ENCODE measurements at places on chromosomes 12 and 14. TPM values are rescaled to one million over a fixed set of nuclear protein-coding genes. Genes with fewer than 3 reads are reported as not detected.

Gene OGFOD2
- total RNA-seq, result 17.4 TPM

Gene MRPL42
- total RNA-seq, result 39.4 TPM

Gene CLEC2A
- not detected for total RNA-seq

GRCh38 chr14:105378199-105378598, 20.1 kb upstream of the TEX22 start:
- peaks cover 15% of the 10 kb centered on the region for H3K36me3 ChIP-seq
- DNase-seq, result no peak
- no peak overlapping the region for H3K27ac ChIP-seq
- H3K4me1 ChIP-seq, result peaks cover 10% of the 10 kb centered on the region

GRCh38 chr14:73745571-73746519, 31.7 kb upstream of the PNMA1 start:
- no peak overlapping the region for H3K4me3 ChIP-seq
- H3K36me3 ChIP-seq, result no peaks in the 10 kb centered on the region
- DNase-seq, result no peak
- peaks cover 71% of the 10 kb centered on the region for H3K4me1 ChIP-seq
- peak overlapping the region; percentile 86 for H3K27ac ChIP-seq

GRCh38 chr12:95857799-95858198, 953 bp upstream of the SNRPF start:
- peaks cover 13% of the 10 kb centered on the region for H3K4me1 ChIP-seq
- peaks cover 3% of the 10 kb centered on the region for H3K27me3 ChIP-seq
- H3K36me3 ChIP-seq, result peaks cover 16% of the 10 kb centered on the region
- no peak for DNase-seq
- H3K27ac ChIP-seq, result no peak overlapping the region
- H3K4me3 ChIP-seq, result no peak overlapping the region

GRCh38 chr12:10293570-10294227, 14.0 kb upstream of the KLRD1 start:
- DNase-seq, result no peak
- H3K4me1 ChIP-seq, result peaks cover 8% of the 10 kb centered on the region
- no peaks in the 10 kb centered on the region for H3K27me3 ChIP-seq

DNA sequence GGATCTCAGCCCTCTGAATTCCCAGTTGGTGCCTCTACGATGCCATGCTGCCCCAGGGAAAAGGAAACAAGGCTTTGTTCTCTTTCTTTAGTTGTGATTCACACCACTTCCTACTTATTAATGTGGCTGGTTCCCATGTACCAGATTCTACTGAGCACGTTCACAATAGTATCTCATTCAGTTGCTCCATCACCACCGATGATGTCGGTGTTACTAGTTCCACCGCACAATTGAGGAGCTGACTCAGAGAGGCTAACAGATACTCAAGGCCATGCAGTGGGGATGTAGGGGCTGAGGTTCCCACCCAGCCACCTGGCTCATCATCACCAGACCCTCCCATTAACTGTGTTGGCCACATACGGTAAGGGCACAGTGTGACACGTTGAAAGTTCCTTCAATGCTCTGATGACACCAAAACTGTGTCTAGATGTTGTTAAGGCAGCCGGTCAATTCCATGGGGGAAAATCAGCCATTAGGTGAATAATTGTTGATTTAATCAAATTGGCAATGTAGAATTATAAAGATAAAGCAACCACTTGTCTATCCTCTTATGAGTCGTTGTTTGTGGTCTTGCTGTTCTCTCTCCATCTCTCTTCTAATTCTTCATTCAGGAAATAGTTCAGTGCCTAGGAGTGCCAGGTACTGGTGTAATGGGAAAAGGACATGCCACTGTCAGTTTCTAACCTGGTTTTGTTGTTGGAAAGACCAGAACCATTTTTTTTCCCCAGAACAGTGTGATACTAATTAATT, 244.2 kb upstream of the CRY1 start:
- H3K4me1 ChIP-seq, result peaks cover 9% of the 10 kb centered on the region
- no peak for DNase-seq
- no peak overlapping the region for H3K4me3 ChIP-seq
- no peaks in the 10 kb centered on the region for H3K27me3 ChIP-seq
- no peak overlapping the region for H3K27ac ChIP-seq

- H3K4me1 ChIP-seq, result no peaks in the 10 kb centered on the region
- no peaks in the 10 kb centered on the region for H3K27me3 ChIP-seq
- no peak for DNase-seq
- H3K36me3 ChIP-seq, result no peaks in the 10 kb centered on the region
Observed at GRCh38 chr12:108670066-108670631, 36.5 kb upstream of the SELPLG start.

- no peak overlapping the region for H3K4me3 ChIP-seq
- H3K27me3 ChIP-seq, result no peaks in the 10 kb centered on the region
- no peak for DNase-seq
- H3K36me3 ChIP-seq, result no peaks in the 10 kb centered on the region
- H3K27ac ChIP-seq, result no peak overlapping the region
Observed at GRCh38 chr14:33726685-33727084, 224.2 kb downstream of the EGLN3 start.

DNA sequence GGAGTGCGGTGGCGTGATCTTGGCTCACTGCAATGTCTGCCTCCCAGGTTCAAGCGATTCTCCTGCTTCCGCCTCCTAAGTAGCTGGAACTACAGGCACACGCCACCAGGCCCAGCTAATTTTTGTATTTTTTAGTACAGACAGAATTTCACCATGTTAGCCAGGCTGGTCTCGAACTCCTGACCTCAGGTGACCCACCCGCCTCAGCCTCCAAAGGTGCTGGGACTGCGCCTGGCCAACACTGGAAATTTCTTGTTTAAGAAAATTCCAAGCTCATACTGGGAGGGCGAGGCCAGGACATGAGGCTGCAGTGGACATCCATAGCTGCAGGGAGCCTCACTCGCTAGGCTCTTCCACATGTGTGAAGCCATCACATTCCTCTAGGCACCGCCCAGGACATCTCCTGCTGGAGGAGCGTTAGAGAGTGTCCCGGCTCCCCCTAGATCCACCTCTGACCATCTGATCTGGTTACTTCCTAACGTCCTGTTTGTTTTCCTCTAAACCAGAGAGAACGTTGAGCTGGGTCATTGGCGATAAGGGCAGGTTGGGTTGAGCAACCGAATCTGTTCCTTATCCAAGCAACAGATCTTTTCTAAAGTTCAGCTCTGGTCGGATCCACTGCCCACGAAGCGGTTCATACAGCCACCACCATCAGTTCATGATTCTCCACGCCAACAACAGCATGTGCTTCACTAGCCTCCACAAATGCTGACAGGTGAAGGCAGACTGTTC, 108.2 kb upstream of the MED13L start:
- H3K27ac ChIP-seq, result no peak overlapping the region
- H3K4me1 ChIP-seq, result peaks cover 13% of the 10 kb centered on the region
- no peak overlapping the region for H3K4me3 ChIP-seq
- peaks cover 26% of the 10 kb centered on the region for H3K27me3 ChIP-seq
- no peak for DNase-seq

GRCh38 chr12:27468241-27468640, 21.7 kb downstream of the SMCO2 start:
- no peaks in the 10 kb centered on the region for H3K27me3 ChIP-seq
- no peak overlapping the region for H3K4me3 ChIP-seq
- H3K36me3 ChIP-seq, result no peaks in the 10 kb centered on the region
- no peak for DNase-seq

Measured in T-cell (primary cell).